ENCODE measurements at places on chromosomes 12 and 14. TPM values are rescaled to one million over a fixed set of nuclear protein-coding genes. Genes with fewer than 3 reads are reported as not detected.

DNA sequence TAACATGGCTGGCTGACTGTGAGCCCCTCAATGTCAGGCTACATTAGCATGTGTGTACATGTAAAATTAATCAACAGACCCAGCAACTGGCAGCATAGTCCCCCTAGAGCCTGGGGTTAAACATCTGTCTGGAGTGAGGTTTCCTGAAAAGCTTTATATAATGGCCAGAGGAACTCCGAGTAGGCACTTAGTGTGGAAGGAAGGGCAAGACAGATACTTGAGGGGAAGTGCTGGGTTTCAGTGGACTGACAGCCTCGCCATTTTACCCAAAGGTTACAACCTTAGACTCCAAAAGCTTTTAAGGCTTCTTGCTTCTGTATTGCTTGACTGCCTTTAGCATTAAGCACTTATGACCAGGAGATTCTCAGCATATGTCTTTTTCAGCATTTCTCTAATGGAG is 430.8 kb downstream of the FLRT2 start:
- no peak for DNase-seq

DNA sequence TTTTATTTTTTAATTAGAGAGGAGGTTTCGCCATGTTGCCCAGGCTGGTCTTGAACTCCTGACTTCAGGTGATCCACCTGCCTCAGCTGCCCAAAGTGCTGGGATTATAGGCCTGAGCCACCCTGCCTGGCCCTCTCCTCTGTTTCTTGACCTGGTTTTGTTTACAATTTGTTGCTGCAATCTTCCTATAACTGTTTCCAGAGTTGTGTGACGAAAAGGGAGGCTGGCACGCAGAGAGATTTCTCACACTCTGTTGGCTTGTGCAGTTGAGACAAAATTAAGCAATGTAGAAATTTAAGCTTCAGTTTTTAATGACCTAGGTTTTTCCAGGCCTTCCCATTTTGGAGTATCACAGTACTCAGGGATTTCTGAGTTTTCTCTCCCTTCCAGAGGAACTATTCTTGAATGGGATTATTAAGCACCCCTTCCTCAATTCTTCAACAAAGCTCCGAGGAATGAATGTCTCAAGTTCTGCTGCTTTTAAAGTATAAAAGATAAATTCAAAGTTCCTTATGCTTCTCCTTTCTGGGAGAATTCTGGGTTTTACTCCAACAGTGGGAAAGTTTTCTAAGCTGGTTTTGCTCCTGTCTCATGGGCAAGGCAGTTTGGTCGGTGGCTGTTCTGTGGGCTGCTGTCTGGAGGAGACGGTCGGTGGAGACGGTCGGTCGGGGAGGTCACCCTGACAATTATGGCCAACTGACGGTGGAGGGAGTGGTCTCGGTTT is 20.4 kb upstream of the FOS start:
- DNase-seq: peak; percentile 76

DNA sequence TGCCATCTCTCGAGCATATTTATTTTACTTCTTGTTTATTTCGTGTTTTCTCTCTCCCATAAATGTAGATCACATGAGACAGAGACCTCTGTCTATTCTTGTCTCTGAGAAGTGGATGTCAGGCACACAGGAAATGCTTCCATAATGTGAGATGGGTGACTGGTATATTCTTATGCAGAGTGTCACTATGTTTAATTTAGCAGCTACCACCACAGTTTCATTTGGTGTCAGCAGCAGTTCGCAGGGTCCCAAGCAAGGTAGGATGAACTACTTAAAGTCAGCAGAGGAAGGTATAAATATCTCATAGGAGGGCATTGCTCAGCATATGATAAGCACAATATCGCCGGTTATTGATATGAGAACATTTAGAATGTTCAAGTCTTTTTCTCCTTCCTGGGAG is 180.9 kb upstream of the CNTN1 start:
- DNase-seq: no peak

- no peak for DNase-seq
Observed at GRCh38 chr12:102023343-102023930, 38.4 kb downstream of the WASHC3 start.

GRCh38 chr14:102007916-102008418 is 43.6 kb downstream of the DYNC1H1 start:
- DNase-seq: no peak

- no peak for DNase-seq
Observed at GRCh38 chr12:66196806-66197205, 7.8 kb downstream of the IRAK3 start.

GRCh38 chr12:15307079-15307478 is 15.2 kb upstream of the PTPRO start:
- no peak for DNase-seq

DNA sequence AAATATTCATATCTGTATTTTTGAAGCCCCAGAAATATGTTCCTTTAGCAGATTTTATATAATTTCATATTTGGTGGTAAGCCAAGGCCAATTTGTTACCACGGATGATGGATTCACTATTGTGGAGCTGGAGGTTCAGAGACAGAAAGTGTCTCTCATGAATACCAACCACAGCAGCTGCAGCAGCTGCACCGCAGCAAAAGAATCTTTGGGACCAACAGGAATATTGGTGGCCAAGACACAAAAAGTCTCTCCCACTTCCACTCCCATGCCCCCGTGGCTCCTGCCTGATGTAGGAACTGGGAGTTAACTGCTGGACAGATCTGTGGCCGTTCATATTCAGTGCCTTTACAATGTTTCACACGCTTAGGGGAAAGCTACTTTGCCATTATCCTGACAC is 155.3 kb downstream of the ADAMTS20 start:
- no peak for DNase-seq

GRCh38 chr14:89700801-89701200 is 253.7 kb downstream of the EFCAB11 start:
- no peak for DNase-seq

DNA sequence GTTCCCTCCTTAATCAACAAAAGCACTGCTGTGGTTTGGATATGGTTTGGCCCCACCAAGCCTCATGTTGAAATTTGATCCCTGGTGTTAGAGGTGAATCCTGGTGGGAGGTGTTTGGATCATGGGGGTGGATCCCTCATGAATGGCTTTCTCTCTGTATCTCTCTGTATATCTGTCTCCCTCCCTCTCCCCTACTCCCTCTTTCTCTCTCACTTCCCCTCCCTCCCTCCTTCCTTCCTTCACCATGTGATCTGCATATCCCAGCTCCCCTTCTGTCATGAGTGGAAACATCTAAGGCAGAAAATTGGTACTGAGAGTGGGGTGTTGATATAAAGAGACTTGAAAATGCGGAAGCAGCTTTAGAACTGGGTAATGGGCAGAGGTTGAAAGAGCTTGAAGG is 5.2 kb downstream of the GSKIP start:
- no peak for DNase-seq

DNA sequence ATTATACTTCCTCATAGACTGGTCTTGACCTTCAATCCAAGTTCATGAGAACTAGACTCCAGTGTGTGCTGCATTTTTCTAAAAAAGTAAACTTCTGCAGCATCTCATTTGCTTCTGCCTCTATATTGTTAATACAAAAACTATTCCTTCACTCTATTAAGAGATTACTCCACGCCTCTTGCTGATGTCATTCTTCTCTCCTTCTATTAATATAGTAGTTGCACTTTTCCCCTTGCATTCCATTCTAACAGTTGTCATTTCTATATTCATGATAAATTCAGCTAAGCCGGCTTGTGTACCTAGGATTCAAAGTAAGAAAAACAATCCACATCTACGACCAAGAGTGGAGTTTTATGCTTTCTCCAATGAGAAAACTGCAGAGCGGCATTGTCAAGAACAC is 480.4 kb upstream of the NOVA1 start:
- DNase-seq: no peak

Gene ST8SIA1
- 0.06 TPM for polyA plus RNA-seq

Gene TRHDE
- polyA plus RNA-seq: 0.75 TPM

Gene GPRC5A
- polyA plus RNA-seq: 0.09 TPM
